ENCODE measurements at places on chromosomes 7 and 10. TPM values are rescaled to one million over a fixed set of nuclear protein-coding genes. Genes with fewer than 3 reads are reported as not detected.

Gene LRIT1
- total RNA-seq = not detected

Gene MALSU1
- 53.1 TPM for total RNA-seq

GRCh38 chr7:70935311-70935710 lies 196.6 kb upstream of the GALNT17 start:
- DNase-seq = no peak

GRCh38 chr7:32779167-32779566 lies 112.4 kb downstream of the KBTBD2 start:
- DNase-seq = no peak

GRCh38 chr7:128874140-128875031 lies 11.7 kb downstream of the ATP6V1F start:
- no peak for DNase-seq

Gene OR6B1
- total RNA-seq = not detected

Gene SEC31B
- total RNA-seq = 17.4 TPM

Gene DGKB
- total RNA-seq = 0.36 TPM

GRCh38 chr10:14925268-14925667 lies 28.6 kb downstream of the DCLRE1C start:
- no peak for DNase-seq

Gene TCAF2
- 1.6 TPM for total RNA-seq

- peak; percentile 31 for DNase-seq
Measured at GRCh38 chr10:92756201-92757065, 66.7 kb downstream of the HHEX start.

GRCh38 chr10:113300617-113301016 lies 252.2 kb upstream of the HABP2 start:
- DNase-seq = no peak

GRCh38 chr10:127398140-127398970 lies 150.8 kb upstream of the NPS start:
- DNase-seq = peak; percentile 23

Gene FBXO24
- 0.54 TPM for total RNA-seq

Gene CD36
- total RNA-seq = 561 TPM

Data from fibroblast of the aortic adventitia (primary cell).